ENCODE measurements at places on chromosomes 12 and 14. TPM values are rescaled to one million over a fixed set of nuclear protein-coding genes. Genes with fewer than 3 reads are reported as not detected.

The SLCO1B1 gene
- not detected for total RNA-seq

The HHIPL1 gene
- total RNA-seq: 9.3 TPM

The IAPP gene
- not detected for total RNA-seq

The CEBPE gene
- not detected for total RNA-seq
